ENCODE measurements at places on chromosomes 11 and 22.

DNA sequence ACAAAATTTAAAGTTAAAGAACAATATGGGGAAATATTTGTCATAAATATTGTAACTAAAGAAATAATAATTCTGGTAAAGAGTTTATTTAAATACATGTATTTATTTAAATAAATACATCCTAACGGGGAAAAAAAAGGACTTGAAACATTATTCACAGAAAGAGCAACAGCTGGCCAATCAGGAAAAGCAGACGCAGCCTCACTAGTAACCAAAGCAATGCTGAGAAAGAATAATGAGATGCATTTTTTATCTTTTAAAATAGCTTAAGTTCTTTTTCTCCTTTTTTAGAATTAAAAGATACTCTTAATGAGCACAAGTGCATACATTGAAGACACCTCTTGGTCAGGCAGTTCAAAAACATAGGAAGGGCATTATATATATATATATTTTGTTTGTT lies 2.6 kb upstream of the LTO1 start:
- DNase-seq: no peak

DNA sequence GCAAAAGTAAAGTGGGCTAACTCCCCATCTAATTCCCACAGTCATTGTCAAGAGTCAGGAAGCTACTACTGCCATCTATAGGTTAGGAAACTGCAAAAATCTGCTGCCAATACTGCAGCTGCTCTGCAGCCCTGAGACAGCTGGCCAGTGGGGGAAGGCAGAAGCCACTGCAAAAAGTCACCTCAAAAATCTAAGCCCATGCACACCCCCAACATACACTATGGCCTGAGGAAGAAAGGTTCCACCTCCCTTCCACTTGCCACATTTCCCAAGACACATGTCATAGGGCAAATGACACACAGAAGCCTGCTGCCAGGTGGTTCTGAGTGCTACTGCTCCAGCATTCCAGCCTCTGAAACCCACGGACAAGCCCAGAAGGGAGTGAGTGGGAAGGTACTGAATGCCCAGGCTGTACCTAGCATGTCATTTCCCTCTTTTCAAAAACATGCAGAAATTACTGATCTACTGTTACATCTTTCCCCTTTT lies 36.9 kb downstream of the DGCR2 start:
- DNase-seq: no peak

DNA sequence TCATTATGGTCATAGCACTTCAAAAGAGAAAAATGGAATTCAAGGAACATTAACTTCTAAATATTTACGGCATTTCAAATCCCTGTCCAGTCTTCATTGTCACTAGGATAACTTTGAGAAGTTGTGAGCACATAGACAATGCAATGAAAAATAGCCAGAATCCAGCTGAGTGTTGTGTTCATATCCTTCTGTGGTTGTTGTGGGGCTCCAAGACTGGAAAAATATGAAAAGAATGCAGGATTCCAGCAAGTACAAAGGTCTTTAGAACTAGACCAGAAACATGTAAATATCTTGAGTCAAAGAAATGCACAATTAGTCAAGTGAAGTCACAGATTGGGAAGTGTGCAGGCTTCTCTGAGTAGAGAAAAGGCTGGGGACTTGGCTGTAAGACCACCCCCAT lies 68.7 kb downstream of the WT1 start:
- no peak for DNase-seq

GRCh38 chr11:18394928-18395734 lies 768 bp downstream of the LDHA start:
- peak; percentile 76 for DNase-seq

DNA sequence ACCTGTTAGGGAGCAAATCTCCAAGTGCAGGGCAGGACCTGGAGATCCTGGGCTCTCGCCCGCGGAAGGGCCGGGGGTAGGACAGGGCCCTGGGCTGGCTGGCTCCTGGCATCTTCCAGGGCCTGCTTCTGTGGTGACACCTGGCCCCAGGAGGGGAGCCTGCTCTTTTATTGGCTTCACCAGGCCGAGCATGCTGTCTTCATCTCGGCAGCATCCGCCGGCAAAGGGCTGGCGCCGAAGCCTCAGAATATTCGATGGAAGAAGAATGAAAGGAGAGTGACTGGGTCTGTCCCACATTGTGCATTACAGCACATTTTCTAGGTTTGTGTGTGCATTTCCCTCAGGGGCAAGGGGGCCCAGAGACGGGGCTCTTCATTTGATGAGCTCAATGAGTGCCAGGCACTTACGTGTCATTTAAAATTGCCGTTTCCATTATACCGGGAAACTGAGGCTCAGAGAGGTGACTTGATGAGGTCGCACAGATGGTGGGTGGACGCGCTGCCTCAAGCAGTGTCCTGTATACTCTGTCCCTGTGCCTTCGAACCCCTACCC lies 70.0 kb downstream of the RBX1 start:
- peak; percentile 41 for DNase-seq
